ENCODE measurements at places on chromosomes 7 and 10.
A peak's percentile ranks its signal among the peaks of the same experiment; 100 is the strongest.

DNA sequence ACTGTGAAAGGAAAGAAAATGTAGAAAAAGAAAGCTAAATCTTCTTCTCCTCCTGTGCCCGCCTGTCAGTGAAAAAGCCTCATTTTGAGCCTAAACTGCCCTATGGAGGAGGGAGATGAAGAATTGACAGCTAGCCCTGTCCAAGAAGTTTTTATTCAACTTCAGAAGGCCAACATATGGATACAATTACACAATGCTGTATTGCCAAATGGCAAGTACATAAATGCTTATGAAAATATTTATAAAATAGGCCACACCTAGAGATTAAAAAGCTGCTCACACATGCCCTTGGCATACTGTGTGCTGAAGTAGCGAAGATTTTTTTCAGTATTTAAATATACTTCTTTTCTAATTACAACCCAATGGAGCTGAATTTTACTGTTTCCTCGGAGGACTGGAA lies 65.1 kb upstream of the NEBL start:
- DNase-seq: no peak
- H3K36me3 ChIP-seq: no peaks in the 10 kb centered on the region
- H3K27me3 ChIP-seq: no peaks in the 10 kb centered on the region
- no peak overlapping the region for H3K4me3 ChIP-seq

- H3K27ac ChIP-seq: no peak overlapping the region
- H3K4me3 ChIP-seq: no peak overlapping the region
- no peaks in the 10 kb centered on the region for H3K4me1 ChIP-seq
- H3K27me3 ChIP-seq: peaks cover 48% of the 10 kb centered on the region
- DNase-seq: no peak
- no peaks in the 10 kb centered on the region for H3K36me3 ChIP-seq
These were observed 6.7 kb downstream of the FAM180A start for GRCh38 chr7:135741905-135742304.

DNA sequence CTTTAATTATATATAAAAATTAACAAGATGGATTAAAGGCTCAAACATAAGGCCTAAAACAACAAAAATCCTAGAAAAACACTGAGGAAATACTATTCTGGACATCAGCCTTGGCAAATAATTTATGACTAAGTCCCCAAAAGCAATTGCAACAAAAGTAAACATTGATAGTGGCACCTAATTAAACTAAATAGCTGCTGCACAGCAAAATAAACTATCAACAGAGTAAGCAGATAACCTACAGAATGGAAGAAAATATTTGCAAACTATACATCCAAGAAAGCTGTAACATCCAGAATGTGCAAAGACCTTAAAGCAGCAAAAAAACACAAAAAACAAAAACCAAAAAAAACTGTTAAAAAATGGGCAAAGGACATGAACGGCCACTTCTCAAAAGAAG lies 384.0 kb upstream of the SEMA3D start:
- DNase-seq: no peak
- no peak overlapping the region for H3K4me3 ChIP-seq
- H3K27me3 ChIP-seq: no peaks in the 10 kb centered on the region

DNA sequence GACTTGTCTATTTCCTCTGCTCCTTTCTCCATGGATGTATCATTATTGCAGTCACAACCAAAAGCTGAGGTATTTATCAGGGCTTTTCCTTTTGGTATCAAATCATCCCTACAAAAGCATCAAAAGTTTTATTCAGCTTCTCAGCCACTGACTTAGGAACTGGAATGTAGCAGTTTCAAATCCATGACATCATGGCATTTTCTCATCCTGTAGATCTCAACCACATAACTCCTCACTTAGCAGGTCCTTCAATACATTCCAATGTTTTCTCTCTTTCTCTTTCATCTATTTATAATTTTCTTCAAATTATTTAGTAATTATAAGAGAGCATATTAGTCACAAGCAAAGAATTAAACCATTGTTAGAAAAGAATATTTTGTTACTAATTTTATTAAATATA lies 537.4 kb upstream of the SORCS1 start:
- H3K4me3 ChIP-seq: no peak overlapping the region
- H3K27ac ChIP-seq: no peak overlapping the region
- no peaks in the 10 kb centered on the region for H3K27me3 ChIP-seq
- DNase-seq: no peak
- no peaks in the 10 kb centered on the region for H3K36me3 ChIP-seq

- H3K36me3 ChIP-seq: peaks cover 7% of the 10 kb centered on the region
- H3K4me1 ChIP-seq: peaks cover 71% of the 10 kb centered on the region
- no peaks in the 10 kb centered on the region for H3K27me3 ChIP-seq
- H3K4me3 ChIP-seq: peak overlapping the region; percentile 77
- peak overlapping the region; percentile 99 for H3K27ac ChIP-seq
These were observed 38.6 kb downstream of the ZNRF2 start for GRCh38 chr7:30323006-30323355.

DNA sequence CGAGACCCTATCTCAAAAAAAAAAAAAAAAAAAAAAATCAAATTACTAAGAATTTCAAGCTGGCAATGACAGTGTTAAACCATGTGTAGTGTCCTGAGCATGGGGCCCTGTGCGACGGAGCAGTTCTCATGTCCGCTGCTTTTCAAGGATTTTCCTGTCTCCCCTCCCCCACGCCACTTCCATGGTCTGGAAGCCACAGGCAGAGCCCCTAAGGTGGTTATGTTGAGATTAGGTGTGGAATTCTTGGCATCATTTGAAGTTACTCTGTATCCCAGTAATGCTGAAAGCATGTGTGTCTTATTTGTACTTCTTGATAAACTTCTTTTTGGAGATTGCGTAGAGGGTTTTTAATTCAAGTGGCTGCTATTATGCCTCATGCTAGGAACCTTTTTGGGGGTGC lies 65.2 kb downstream of the PFKFB3 start:
- H3K4me1 ChIP-seq: peaks cover 26% of the 10 kb centered on the region
- DNase-seq: no peak
- H3K4me3 ChIP-seq: no peak overlapping the region

DNA sequence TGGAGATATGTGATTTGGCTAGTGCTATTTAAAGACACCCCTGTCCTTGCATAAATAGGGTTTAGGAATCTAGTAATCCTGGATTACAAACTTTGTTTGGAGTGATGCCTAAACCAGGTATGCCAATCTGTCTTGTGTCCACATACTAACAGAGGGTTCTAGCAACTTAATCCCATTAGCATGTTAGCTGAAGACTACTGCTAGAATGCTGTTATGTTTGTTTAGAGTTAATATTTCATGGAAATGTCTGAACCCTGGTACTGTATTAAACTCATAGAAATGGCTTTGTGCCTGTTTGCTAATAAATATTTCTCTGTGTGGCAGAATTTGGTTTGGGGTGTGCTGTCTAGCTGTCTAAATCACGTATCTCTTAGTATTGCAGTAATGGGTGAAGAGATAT lies 150.8 kb downstream of the PFKFB3 start:
- H3K27me3 ChIP-seq: no peaks in the 10 kb centered on the region
- peaks cover 12% of the 10 kb centered on the region for H3K4me1 ChIP-seq
- no peak overlapping the region for H3K27ac ChIP-seq
- DNase-seq: no peak

- no peak overlapping the region for H3K4me3 ChIP-seq
- H3K27ac ChIP-seq: peak overlapping the region; percentile 97
- peaks cover 31% of the 10 kb centered on the region for H3K36me3 ChIP-seq
- DNase-seq: no peak
These were observed 27.3 kb downstream of the ADAP1 start for GRCh38 chr7:927031-927671.

- no peaks in the 10 kb centered on the region for H3K27me3 ChIP-seq
- no peaks in the 10 kb centered on the region for H3K36me3 ChIP-seq
- no peak for DNase-seq
- no peak overlapping the region for H3K27ac ChIP-seq
- H3K4me3 ChIP-seq: no peak overlapping the region
These were observed 777.7 kb downstream of the LRMDA start for GRCh38 chr10:76209135-76209534.

DNA sequence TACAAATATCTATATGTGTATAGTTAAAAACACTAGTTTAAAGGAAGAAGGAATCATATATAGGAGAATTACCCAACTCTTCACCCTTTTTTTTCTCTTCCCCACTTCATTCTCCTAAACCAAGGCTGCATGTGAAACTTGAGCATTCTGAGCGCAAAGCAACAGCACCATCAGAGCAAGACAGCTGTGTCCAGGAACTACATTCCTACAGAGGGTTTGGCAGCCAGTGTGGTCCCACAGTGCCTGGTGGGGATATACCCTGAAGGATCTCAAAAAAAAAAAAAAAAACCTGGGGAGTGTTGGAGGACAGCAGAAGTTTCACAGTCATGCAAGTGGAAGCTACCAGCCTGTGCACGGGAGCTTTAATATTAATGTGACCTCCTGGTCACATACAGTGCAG lies 310.4 kb downstream of the CTNNA3 start:
- no peaks in the 10 kb centered on the region for H3K4me1 ChIP-seq
- H3K27me3 ChIP-seq: peaks cover 27% of the 10 kb centered on the region
- no peak overlapping the region for H3K27ac ChIP-seq

- no peak overlapping the region for H3K27ac ChIP-seq
- DNase-seq: no peak
- H3K4me1 ChIP-seq: peaks cover 4% of the 10 kb centered on the region
- H3K4me3 ChIP-seq: no peak overlapping the region
These were observed 6.1 kb upstream of the COA1 start for GRCh38 chr7:43735403-43735801.

GRCh38 chr10:29688230-29688661 lies 53.5 kb upstream of the SVIL start:
- no peak for DNase-seq
- H3K4me3 ChIP-seq: no peak overlapping the region
- peaks cover 2% of the 10 kb centered on the region for H3K36me3 ChIP-seq
- H3K27me3 ChIP-seq: no peaks in the 10 kb centered on the region
- H3K4me1 ChIP-seq: peaks cover 56% of the 10 kb centered on the region

DNA sequence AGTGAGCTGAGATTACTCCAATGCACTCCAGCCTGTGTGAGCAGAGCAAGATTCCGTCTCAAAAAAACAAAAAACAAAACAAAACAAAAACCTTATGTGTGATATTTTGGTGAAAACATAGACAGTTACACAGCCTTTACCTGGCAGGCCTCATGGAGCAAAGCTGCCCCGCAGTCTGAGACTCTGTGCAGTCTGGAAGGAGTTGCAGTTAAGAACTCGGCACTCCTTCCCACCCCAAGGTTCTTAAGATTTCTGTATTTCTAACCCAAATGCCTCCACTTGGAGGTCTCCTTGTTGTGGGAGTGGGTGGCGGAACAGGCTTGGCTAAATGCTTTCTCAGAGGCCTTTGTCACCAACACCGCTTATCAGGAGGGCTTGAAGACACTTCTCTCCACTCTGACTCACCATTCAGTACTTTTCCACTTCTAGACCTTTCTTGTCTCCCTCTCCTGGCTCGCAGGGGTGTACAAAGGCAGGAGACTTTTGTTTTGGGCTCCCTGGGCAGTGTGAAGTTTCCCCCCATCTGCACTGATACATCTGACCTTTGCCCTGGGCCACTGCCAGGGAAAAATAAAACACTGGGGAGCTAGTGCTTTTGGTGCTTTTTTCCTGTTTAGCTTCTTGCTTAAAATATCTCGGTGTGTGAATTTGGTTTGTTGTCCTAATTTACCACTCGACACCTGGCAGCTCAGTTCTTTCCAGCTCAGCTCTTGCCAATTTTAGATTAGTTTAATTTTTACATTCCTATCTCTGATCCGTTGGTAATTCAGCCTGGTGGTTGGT lies 51.3 kb upstream of the MAGI2 start:
- H3K36me3 ChIP-seq: no peaks in the 10 kb centered on the region
- H3K4me1 ChIP-seq: no peaks in the 10 kb centered on the region
- H3K27me3 ChIP-seq: no peaks in the 10 kb centered on the region
- H3K27ac ChIP-seq: no peak overlapping the region
- no peak for DNase-seq

GRCh38 chr10:17867056-17867455 lies 57.9 kb downstream of the MRC1 start:
- no peaks in the 10 kb centered on the region for H3K36me3 ChIP-seq
- H3K27ac ChIP-seq: no peak overlapping the region
- H3K27me3 ChIP-seq: peaks cover 22% of the 10 kb centered on the region
- H3K4me3 ChIP-seq: no peak overlapping the region

DNA sequence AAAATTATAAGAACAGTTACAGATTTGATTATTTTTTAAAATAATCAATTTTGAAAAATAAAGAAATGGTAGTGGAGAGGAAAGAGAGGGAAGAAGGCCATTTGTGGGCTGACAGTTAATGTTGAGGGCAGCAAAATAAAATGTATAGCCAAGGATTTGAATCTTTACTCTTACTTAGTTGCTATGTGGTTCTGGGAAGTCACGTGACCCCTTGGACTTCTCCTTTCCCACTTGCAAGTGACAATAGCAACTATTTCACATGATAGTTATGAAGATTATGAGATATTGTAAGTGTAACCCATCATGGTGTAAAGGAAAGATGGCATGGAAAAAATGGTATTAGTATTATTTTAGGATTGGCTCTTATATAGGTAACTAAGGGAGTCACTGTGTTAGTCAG lies 567.3 kb upstream of the GHITM start:
- H3K27me3 ChIP-seq: no peaks in the 10 kb centered on the region
- no peaks in the 10 kb centered on the region for H3K36me3 ChIP-seq
- no peaks in the 10 kb centered on the region for H3K4me1 ChIP-seq
- no peak overlapping the region for H3K4me3 ChIP-seq
- no peak overlapping the region for H3K27ac ChIP-seq

DNA sequence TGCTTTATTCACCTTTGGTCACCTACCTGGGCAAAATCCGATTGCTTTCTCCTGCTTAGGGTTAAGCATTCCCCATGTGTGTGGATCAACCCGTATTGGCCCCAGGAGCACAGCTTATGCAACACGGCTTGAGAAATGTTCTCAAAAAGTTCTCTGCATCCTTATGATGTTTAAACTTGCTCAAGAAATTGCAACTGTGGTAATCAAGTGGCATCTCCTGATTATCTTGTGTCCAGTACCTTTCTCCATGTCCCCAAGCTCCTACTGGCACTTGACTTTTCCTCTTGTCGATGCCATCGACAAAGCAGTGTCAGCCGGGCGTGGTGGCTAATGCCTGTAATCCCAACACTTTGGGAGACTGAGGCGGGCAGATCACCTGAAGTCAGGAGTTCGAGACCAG lies 4.7 kb upstream of the PKD2L1 start:
- peaks cover 29% of the 10 kb centered on the region for H3K27me3 ChIP-seq
- H3K4me1 ChIP-seq: no peaks in the 10 kb centered on the region
- H3K27ac ChIP-seq: no peak overlapping the region
- H3K36me3 ChIP-seq: peaks cover 2% of the 10 kb centered on the region
- H3K4me3 ChIP-seq: no peak overlapping the region
- DNase-seq: no peak

Data from central memory CD8-positive, alpha-beta T cell (primary cell).